ENCODE measurements at places on chromosomes 5 and 9. TPM values are rescaled to one million over a fixed set of nuclear protein-coding genes. Genes with fewer than 3 reads are reported as not detected.

Gene GPRIN1
- 19.9 TPM for total RNA-seq

Gene EMB
- total RNA-seq: 5.4 TPM

Gene CCDC187
- total RNA-seq: not detected

Gene FST
- total RNA-seq: 403 TPM

Gene CYLC2
- total RNA-seq: not detected

- peaks cover 19% of the 10 kb centered on the region for H3K36me3 ChIP-seq
- no peaks in the 10 kb centered on the region for H3K27me3 ChIP-seq
- no peak overlapping the region for H3K4me3 ChIP-seq
Measured at GRCh38 chr9:132383462-132383883, 23.2 kb downstream of the TTF1 start.

- no peak overlapping the region for H3K27ac ChIP-seq
- DNase-seq: no peak
- H3K4me3 ChIP-seq: no peak overlapping the region
- H3K27me3 ChIP-seq: no peaks in the 10 kb centered on the region
Measured at GRCh38 chr5:74649421-74649973, 9.0 kb upstream of the ENC1 start.

GRCh38 chr5:42595597-42595996 is 161.0 kb upstream of the CCDC152 start:
- no peak for DNase-seq
- no peak overlapping the region for H3K27ac ChIP-seq
- H3K4me3 ChIP-seq: no peak overlapping the region
- no peaks in the 10 kb centered on the region for H3K36me3 ChIP-seq
- H3K27me3 ChIP-seq: no peaks in the 10 kb centered on the region

DNA sequence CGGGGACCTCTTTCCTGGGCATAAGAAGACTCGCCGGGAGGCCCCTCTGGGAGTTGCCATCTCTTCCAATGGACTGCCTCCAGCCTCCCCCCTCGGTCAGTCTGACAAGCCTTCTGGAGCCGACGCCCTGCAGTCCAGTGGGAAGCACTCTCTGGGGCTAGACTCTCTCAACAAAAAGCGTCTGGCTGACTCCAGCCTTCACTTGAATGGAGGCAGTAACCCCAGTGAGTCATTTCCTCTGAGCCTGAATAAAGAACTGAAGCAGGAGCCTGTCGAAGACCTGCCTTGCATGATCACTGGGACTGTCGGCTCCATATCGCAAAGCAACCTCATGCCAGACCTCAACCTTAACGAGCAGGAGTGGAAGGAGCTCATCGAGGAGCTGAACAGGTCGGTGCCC is 28.4 kb upstream of the LTC4S start:
- H3K27ac ChIP-seq: peak overlapping the region; percentile 31
- H3K4me1 ChIP-seq: peaks cover 35% of the 10 kb centered on the region
- H3K4me3 ChIP-seq: no peak overlapping the region
- DNase-seq: peak; percentile 65
- no peaks in the 10 kb centered on the region for H3K27me3 ChIP-seq

- no peak for DNase-seq
- no peaks in the 10 kb centered on the region for H3K27me3 ChIP-seq
- H3K36me3 ChIP-seq: no peaks in the 10 kb centered on the region
- H3K27ac ChIP-seq: no peak overlapping the region
- H3K4me3 ChIP-seq: no peak overlapping the region
- H3K4me1 ChIP-seq: no peaks in the 10 kb centered on the region
Measured at GRCh38 chr5:76099286-76099702, 16.1 kb downstream of the SV2C start.

DNA sequence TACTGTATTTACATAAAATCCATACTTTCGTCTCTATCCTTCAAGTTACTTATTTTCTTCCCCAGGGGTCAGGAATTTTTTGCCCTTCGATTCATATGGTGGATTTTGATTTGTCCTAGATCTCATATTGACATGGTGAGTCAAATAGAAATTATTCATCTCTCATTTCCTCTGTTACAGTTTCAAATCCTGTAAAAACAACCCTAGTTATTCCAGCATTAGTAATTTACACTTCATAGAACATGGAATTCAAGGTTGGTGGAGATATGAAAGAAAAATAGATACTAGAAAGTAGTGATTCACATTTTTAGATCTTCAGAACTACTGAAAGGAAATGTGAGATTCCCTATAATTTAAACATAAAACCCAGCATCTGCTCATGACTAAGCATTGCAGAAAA is 1331.0 kb upstream of the CDH9 start:
- no peaks in the 10 kb centered on the region for H3K27me3 ChIP-seq
- no peak overlapping the region for H3K27ac ChIP-seq
- H3K4me3 ChIP-seq: no peak overlapping the region
- H3K4me1 ChIP-seq: peaks cover 11% of the 10 kb centered on the region

DNA sequence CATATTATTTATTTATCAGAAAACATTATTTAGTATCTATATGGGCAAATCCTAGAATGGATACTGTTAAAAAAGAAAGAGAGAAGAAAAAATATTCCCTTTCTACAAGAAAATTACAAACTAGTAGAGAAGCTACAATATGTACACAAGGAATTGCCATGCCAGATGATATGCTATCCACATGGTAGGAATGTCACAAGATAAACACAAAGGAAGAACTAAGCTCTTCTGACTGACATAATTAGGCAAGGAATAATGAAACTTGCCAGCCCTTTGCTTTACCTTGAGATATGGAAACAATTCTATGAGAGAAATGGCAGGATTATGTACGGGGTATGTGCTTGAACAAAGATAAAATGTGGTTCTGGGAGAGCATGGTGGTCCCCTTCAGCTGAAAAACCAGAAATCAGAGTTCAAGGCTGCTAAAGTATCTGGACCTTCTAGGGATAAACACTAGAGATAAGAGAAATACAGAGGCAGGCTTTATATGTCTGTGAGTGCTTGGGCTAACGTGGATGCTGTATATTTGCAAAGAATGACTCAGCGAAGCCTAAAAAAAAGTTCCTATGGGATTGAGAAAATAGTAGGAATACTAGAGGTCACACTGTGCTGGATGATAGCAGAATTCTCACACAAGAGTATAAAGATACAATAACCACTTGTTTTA is 451.6 kb downstream of the TLE1 start:
- H3K27me3 ChIP-seq: no peaks in the 10 kb centered on the region
- H3K4me3 ChIP-seq: no peak overlapping the region
- no peaks in the 10 kb centered on the region for H3K36me3 ChIP-seq
- peaks cover 16% of the 10 kb centered on the region for H3K4me1 ChIP-seq
- DNase-seq: peak; percentile 48
- H3K27ac ChIP-seq: no peak overlapping the region
